ENCODE measurements at places on chromosomes 16 and 17.

GRCh38 chr17:27879987-27880608, 13.1 kb downstream of the LYRM9 start:
- DNase-seq, result peak; percentile 73

- DNase-seq, result no peak
These were observed 388.5 kb downstream of the XYLT1 start for GRCh38 chr16:17082095-17082882.

DNA sequence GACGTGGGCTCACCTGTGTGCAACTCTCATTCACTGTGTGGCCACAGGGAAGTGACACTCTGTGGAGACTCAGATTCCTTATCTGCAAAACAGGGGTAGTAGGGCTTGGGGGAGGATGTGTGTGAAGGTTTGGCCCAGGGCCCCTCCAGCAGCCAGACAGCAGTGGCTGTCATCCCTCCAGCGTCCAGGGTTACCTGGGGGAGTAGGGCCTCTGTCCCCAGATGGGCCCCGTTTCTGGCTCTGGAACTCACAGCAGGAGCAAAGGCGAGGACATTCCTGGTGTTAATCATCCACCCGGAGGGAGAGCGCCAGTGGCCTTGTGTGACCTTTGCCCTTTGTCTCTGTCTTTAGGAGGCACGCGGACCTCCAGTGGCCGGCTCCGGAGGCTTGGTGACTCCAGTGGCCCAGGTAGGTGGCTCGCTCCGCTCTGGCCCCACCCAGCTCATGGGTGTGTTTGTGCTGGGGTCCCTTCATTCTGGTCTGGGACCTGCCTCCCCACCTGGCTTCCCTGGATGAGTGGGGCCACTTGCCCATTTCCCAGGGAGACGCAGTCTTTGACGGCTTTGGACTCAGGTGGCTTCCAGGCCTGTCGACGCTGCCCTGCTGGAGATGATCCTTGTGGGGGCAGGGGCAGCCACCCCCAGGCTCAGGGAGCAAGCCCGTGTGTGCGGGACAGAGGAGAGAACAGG, 166.2 kb downstream of the SEC14L1 start:
- DNase-seq, result no peak

GRCh38 chr17:69424287-69425041, 10.0 kb downstream of the MAP2K6 start:
- DNase-seq, result no peak

DNA sequence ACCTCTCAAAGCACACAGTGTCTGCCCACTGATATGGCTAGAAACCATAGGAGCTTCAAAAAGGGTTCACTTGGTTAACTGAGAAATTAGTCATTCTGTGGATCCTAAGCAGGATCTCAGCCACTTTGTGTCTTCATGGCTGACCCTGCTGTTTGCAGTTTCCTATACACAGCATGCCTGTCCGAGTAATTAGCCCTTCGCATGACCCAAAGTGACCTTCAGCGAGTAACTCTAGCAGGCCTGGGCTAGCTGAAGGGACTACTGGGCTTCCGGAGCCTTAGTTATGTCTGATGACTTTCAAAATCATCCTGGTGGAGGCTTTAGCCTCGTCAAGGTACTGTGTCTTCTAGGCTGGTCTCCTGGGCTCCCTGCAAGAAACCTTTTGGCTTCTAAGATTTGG, 28.9 kb upstream of the FBXW10B start:
- DNase-seq, result no peak

- no peak for DNase-seq
These were observed 32.1 kb upstream of the JPT2 start for GRCh38 chr16:1645914-1646525.

- no peak for DNase-seq
These were observed 40.5 kb downstream of the CMIP start for GRCh38 chr16:81484908-81485624.

GRCh38 chr16:6192984-6193383, 1095.4 kb upstream of the EEF2KMT start:
- no peak for DNase-seq

GRCh38 chr17:82283208-82283749, 9.8 kb upstream of the CSNK1D start:
- no peak for DNase-seq

DNA sequence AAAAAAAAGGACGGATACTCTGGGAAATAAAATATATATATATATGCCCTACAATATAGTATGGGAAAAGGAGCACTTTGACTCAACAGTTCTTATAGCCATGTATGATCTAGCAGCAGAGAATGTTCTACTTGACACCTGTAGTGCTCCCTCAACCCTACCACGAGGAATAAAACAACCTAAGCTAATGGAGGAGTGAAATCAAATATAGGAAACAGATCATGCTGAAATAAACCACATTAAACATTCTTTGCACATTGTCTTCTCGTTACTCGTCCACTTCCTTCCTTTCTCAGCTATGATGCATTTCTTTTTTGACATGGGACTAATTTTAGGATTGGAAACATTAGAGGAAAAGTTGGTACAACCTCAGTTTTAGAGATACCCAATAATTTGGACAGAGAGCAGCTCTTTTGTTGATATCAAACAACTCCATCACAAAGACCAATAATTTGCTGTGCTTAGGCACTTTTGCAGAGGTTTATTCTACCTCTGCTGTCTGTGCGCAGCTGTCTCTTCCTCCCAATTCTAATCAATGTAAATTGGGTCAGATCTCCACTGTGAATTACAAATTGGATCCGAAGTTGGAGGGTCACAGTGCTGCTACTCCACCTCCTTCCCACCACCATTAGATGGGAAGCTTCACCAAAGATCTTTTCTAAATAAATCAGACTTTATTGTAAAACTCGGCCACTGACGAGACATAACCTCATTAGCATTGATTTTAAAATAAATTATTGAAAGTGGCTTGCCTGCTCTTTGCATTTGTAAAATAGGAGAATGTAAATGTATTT, 65.8 kb downstream of the SNX11 start:
- DNase-seq, result no peak

GRCh38 chr17:7418472-7419152, 1.5 kb upstream of the SPEM1 start:
- DNase-seq, result no peak

DNA sequence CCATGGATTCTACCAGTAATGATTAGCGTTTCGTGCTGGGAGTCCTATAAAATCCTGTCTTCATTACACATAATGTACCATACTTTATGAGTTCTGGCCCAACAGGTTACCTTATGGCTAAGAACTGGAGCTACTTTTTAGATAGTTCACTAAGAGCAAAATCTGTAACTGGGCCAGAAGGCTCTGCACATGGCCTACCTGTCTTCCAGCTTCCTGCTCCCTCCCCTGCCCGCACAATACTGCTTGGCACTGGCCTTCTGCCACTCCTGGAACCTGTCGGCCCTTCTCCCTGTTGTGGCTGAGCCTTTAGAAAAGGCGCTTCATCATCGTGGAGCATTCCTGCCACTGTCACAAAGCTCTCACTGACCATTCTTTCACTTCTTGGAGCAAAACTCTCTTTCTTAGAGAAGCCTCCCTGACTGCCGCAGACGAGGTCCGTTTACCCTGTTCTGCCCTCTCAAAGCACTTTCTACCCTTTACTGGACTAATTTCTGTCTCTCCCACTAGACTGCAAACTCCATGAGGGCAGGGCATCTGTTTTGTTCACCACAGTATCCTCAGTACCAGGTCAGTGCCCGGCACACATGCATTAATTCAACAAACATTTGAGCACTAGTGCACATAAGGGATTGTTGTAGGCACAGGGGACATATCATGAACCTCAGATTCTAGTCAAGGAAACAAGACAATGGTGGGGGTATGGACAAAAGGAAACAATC, 116.5 kb downstream of the PARN start:
- no peak for DNase-seq

DNA sequence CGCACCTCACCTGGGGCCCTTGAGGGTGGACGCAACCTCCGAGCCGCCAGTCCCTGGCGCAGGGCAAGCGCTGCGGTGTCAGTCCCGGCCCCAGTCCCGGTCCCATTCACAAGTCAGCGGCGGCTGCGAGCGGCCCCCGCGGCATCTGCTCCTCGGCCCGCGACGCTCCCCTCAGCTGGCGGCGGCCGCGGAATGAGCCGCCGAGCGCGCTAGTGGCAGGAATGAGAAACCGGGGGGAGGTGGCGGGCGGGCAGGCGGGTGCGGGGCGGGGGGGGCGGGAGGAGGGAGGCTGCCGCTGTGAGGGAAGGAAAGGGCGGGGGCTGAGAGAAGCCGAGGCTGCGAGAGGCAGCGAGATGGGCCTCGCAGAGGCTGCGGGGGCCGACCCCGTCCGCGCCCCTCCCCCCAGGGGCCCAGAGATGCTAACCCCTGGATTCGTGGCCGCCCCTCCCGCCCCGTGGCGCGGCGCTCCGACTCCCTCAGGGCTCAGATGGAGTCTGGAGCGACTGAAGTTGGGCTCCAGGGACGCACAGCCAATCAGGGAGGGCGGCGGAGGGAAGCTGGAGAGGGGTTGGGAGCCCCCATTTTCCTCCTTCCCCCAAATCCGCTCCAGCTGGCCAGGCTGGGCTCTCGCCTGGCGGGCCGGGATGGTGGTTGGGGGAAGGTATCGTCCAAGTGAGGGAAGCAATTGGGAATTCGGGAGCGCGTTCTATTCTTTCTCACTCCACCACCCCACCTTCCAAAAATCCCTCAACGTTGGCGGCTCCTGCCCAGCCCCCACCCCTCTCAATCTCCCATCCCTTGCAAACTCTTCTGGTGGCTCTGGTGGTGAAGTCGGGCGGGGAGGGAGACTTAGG, at the start of gene CDH11:
TSS of gene CDH11 (minus strand) at position 194 of the 854 bp plus-strand sequence. CDS start 117,194 bp downstream, outside the sequence.
- no peak for DNase-seq

DNA sequence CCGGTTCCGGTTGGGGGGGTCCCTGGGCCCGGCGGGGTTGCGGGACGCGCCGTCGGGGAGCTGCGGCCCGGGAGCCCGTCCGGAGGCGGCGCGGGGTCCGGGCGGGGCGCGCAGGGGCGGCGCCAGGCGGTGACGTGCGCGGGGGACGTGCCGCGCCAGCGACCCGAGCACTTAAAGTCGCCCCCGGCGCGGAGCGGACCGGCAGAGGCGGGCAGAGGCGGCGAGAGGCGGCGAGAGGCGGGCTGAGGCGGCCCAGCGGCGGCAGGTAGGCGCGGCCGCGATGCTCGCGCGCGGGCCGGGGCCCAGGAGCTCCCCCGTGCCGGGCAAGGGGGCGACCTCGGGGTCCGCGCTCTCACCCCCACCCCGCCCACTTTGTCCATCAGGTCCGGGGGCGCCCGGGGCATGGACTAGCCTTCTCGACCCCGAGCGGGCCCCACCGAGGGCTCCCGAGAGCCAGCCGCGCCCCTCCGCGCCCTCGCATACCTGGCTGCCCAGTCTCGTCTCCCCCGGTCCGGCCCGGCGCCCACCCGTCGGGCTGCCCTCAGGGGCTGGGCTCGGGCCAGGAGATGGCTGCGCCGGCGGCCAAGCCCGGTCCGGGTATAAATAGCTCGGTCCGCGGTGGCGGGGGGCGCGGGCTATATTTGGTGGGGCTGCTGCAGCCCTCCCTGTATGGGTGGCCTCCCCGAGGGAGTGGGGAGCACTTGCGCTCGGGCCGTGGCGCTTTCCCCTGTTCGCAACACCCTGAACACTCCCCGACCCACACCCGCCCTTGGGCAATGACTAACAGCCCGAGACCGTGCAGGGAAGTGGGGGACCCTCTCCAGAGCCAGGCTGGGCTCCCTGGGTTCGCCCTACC, at the start of gene SLC16A3:
TSS of gene SLC16A3 (plus strand) at position 201 of the 856 bp plus-strand sequence. CDS start 6,967 bp downstream, outside the sequence.
- no peak for DNase-seq

- DNase-seq, result no peak
These were observed 24.8 kb downstream of the SERPINF1 start for GRCh38 chr17:1786708-1787107.

DNA sequence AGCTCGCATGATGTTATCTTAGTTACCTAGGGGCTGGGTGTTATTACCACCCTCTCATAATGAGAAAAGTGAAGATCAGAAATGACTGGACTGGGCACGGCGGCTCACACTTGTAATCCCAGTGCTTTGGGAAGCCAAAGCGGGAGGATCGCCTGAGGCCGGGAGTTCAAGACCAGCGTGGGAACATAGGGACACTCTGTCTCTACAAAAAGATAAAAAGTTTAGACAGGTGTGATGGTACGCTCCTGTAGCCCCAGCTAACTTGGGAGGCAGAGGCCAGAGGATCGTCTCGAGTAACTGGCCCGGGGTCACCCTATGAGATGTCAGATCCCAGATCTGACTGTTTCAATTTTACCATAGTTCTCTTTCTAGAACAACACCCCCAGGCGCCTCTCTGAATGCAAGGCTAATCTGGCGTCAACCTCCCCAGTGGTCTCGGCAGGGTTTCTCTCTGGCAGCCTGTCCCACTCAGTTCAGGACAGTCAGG, 1.9 kb upstream of the CCDC102A start:
- no peak for DNase-seq

GRCh38 chr16:82425661-82426060, 201.1 kb upstream of the CDH13 start:
- DNase-seq, result no peak

DNA sequence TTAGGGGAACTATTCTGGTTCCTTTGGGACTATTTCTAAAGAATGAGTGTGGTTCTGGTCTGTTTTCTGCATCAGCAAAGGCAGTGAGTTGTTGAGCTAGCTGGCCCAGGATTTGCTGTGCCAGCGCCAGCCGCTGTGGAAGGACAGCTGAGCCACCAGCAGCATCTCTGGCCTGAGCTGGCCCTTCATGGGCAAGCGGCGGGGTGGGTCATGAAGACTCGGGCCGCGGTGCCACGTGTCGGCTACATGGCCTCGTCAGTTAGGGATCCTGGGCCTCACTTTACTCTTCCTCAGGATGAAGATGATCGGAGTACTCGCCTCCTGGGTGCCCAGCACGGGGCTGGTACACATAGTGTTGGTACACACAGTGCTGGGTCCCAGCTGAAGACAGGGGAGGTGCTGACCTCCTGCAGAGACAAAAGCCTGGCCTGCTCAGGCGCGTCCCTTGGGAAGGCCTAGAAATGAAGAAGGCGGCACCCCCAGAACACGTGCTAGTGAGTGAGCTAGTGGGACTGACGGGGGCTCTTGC, 17.9 kb upstream of the FAAP100 start:
- DNase-seq, result no peak

GRCh38 chr16:5668553-5668952, 571.0 kb upstream of the EEF2KMT start:
- no peak for DNase-seq

GRCh38 chr17:33225994-33226393, 67.1 kb downstream of the ASIC2 start:
- DNase-seq, result no peak

GRCh38 chr17:29049541-29050145, 6.7 kb downstream of the PIPOX start:
- no peak for DNase-seq
